ENCODE measurements at places on chromosomes 12 and 14.
A peak's percentile ranks its signal among the peaks of the same experiment; 100 is the strongest.

DNA sequence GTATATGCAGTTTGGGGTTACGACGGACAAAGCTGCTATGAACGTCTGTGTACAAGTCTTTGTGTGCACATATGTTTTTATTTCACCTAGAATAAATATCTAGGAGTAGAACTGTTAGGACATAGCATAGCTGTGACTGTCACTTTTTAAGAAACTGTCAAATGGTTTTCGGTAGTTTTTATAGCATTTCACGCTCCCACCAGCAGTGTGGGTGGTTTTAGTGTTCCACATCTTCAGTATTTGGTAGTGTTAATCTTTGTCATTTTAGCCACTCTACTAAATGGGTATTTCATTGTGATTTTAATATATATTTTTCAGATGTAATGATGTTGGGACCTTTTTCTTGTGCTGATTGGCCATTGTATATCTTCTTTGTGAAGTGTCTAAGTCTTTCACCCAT, 109.1 kb upstream of the BCAT1 start:
- no peak for DNase-seq

DNA sequence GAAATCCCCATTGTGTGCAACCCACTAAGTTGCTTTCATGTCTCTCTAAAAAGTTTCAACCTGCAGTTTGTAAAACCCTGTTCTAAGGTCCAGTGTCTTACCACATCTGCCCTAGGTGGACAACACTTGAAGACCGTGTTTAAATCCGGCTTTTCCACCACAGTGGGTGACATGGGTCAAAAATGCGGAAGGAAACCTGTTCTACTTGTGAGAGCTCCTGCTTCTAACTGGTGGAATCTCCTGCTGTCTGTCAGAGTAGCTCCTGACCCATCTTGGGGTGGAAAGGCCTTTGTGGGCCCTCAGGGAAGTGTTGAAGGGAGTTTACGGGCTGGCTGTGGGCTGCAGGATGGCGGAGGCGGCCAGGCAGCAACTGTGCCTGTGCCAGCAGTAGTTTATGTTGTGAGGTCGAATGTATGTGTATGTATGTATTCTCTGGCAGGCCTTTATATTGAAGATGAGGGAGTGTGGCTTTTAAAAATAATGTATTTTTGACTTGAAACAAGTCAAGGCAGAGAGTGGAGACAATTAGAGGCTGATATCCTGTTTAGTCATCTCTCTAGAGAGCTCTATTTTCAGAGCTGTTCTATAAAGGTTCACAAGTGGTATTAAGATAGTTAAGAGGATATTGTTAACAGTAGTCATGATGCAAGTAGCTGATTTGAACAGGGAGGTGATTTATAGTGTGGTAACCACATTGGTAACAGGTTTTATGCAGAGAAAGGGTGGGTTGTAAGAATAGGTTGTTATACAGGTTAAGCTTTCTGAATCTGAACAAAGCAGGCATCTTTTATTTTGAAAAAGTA, 67.0 kb downstream of the PRKCH start:
- DNase-seq, result peak; percentile 39

DNA sequence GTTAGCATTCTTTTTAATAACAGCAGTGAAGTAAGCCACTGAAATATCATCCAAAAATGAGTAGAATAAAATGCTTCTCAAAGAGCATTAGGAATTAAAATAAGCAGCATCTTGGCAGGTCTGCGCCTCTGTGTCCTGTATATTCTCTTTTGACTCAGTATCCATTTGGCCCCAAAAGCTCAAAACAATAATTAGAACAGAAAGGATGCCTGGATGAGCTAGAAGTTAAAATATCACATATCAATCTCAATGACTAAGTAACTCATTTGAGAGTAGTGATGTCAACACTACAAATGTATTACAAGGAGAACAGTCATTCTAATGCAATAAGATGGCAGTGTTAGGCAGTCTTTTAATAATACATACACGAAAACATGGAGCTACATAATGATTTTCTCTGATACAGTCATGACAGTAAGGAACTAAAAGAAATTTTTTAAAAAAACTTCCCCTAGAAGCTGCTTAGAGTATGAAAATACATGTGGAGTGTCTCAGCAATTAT, 160.9 kb upstream of the ABCD2 start:
- no peak for DNase-seq

DNA sequence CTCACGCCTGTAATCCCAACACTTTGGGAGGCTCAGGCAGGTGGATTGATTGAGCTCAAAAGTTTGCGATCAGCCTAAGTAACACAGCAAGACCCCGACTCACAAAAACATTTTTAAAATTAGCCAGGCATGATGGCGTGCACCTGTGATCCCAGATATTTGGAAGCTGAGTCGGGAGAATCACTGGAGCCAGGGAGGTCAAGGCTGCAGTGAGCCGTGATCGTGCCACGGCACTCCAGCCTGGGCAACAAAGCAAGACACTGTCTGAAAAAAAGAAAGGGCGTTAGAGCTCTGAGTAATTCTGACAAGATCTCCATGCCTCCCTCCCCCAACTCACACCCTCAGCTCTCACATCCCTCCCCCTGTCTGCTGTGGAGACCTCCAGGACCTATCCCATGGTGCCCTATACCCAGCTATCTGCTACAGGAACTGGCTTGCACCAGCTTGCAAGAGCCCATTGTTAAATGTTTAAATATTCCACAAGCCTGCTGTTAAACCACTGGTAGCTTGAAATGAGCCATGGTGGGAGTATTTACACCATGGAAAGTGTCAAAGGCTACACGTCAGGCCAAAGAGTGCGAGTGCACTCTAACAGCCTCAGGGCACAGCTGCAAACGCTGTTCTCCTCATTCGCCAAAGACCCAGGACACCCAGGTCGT, 35.1 kb upstream of the PPP2R5C start:
- DNase-seq, result no peak

GRCh38 chr14:78746086-78746595, 576.0 kb downstream of the NRXN3 start:
- DNase-seq, result no peak

DNA sequence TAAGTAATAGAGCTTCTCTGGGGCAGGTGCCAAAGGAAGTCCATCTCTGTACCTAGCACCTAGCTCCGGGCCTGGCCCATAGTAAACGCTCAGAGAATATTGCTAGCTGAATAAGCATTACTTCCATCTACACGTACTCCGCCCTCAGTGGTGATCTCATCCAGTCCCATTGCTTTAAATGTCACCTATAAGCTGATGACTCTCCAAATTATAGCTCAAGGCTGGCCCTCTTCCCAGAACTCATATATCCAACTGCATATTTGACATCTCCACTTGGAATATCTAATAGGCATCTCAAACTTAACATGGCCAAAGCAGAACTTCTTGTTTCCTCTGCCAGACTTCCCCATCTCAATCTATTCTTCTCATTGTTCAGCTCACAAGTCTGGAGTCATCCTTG, 6.9 kb upstream of the DYNLL1 start:
- no peak for DNase-seq
